ENCODE measurements at places on chromosomes 3 and 15.

DNA sequence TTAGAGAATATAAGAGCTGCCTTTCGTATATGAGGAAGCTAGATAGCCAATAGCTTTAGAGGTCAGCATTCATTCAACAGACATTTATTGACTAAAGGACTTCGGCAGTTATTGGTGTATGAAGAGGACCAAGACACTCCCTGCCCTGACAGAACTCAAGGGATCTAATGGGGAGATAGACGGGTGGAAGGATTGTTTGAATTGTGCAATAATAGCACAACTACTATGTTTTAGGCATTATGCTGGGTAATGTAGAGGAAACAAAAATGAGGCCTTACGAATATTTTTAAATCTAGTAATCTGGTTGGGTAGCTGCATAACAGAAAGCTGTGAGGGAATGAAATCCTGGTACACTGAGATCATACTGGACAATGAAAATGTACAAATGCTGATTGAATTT is 5.0 kb downstream of the LRCH3 start:
- no peak for DNase-seq

- DNase-seq = no peak
Measured at GRCh38 chr3:58837141-58837843, 170.7 kb upstream of the FAM3D start.

GRCh38 chr3:62128051-62128450 is 245.3 kb downstream of the FEZF2 start:
- DNase-seq = no peak

- no peak for DNase-seq
Measured at GRCh38 chr3:108171106-108171505, 51.1 kb downstream of the IFT57 start.

DNA sequence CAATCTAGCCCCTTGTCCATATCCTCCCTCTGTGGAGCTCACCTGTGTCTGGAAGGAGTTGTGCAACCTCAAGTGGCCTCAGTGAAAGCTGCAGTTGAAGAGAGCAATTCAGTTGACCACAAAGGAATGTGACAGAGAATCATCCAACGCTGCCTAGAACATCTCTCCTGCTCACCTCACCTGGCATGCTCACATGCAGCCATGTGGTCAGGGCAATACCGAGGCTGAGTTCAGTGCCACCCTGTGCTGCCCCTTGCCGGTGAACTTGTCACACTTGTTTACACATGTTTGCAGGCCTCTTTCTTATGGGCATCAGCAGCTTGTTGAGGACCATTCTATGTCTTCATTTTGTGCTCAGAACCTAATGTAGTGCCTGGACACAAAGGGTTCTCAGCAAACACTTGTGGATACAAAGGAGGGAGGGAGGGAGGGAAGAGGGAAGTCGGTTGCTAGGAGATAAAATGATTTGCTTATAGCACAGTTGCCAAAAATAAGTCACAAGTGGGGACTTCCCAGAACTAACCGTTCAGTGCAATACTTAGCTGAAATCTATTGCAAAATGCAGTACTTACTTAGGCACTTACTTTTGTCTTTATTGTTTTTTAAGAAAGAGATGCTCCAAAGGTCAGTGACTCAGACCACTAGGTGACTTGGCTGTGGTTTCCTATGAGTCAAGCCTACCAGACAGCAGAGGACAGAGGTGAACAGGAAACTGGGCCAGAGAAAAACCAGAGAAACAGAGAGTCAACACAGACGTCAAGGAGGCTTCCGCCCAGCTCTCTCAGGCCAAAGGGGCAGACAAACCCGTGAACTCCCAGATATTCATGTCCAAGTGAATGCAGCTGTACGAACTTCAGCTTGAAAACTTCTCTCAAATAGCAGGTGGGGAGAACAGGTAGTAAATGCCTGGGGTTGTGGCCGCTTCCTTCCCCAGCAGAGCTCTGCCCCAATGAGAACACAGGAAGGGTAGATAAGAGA is 227.8 kb upstream of the CTNNB1 start:
- no peak for DNase-seq

DNA sequence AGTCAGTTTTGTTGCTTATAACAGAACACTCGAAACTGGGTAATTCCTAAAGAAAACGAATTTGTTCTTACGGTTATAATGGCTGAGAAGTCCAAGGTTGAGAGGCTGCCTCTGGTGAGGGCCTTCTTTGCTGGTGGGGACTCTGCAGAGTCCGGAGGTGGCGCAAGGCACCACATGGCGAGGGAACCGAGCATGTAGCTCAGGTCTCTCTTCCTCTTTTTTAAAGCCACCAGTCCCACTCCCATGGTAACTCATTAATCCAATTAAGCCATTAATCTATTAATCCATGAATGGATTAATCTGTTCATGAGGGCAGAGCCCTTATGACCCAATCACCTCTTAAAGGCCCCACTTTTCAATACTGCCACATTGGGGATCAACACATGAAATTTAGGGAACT is 50.0 kb downstream of the ROPN1B start:
- DNase-seq = no peak

DNA sequence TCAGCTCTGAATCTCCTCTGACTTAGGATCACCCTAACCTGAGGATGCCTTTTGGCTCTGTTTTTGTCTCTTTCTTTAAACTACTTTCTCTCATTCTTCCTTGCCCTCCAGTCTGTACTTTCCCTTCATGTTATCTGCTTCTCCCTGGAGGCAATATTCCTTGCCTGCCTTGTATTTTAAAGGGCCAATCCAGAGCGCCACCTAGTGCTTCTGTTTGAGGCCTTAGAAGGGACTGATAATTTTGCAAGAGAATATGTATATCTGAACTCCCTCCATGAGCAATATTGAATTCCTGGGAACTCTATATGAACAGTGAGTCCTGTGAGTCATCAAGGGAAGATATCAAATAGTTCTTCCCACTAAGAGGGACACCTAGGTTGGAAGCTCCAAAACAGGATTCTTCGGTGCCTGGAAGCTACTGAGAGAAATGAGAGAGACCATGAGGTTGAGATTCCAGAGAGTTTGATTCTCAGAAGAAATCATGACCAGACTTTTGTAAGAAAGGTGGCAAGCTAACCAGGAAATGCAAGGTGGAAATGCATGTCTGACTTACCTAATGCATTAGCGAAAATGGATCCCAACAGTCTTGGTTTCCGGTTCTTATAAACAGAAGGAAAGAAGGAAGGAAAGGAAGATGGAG is 203.8 kb upstream of the CD96 start:
- peak; percentile 4 for DNase-seq

DNA sequence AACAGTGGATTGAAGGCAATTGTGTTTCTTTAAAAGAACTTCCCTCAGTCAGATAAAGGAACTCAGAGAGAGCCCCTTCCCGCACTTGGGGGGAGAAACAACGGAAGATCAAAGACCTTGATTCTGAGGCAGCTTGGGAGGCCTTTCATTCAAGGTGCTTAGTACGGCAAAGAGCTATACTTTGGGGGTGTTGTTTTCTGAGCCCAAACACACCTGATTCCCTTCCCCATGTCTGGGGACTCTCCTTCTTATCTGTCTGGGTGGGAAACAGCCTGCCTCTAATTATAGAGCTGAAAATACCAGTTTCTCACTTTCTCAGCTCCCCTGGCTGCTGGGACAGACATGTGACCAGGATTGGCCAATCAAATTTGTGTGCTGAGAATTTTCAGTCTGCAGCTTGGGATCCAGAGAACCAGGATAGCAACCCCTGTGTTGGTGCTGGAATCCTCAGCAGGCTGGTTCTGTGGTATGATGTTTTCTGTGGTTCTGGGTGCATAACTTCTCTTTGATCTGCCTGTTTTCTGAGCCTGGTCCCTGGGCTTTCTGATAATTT is 19.4 kb upstream of the IQCF6 start:
- DNase-seq = no peak

- DNase-seq = no peak
Measured at GRCh38 chr3:152305075-152305474, 36.3 kb downstream of the MBNL1 start.

GRCh38 chr15:58307313-58307961 is 124.4 kb upstream of the LIPC start:
- DNase-seq = no peak

GRCh38 chr3:39264053-39264452 is 15.8 kb downstream of the CX3CR1 start:
- no peak for DNase-seq

DNA sequence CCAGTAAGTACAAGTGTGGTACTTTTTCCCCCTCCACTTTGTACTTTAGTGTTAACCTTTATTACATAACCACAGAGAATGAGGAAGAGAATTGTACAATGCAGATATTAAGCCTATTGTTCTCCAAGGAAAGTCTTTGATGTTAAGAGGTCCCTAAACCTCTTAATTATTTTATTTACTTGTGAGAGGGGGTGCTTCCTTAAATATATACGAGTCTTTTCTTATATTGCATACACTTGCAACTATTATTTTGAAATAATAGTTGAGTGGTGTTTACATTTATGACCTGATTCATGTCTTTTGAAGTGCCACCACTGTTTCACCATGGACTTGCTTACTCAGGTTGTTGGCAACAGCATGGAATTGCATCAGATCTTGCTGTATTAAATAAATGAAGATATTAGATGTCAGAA is 10.1 kb downstream of the USP3 start:
- DNase-seq = no peak

DNA sequence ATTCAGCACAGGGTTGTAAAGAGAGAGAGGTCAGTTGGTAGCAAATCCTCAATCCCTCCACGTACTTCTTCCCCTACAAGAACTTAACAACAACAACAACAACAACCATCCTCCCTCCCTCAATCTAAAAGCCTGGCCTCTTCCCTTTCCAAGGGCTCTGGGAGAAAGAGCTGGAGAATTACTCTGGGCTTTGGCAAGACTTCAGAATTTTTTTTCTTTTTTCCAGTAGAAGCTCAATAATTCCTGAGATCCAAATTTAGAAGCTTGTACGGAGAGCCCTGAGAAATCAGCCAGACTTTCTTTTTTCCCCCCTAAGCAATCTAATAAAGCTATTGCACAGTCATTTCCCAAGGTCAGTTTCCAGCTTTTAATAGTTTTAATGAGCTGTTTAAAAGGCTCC is 95.8 kb upstream of the CACNA2D3 start:
- no peak for DNase-seq

- no peak for DNase-seq
Measured at GRCh38 chr3:64213962-64214379, 11.3 kb downstream of the PRICKLE2 start.

GRCh38 chr3:136938334-136938733 is 19.4 kb upstream of the IL20RB start:
- no peak for DNase-seq

DNA sequence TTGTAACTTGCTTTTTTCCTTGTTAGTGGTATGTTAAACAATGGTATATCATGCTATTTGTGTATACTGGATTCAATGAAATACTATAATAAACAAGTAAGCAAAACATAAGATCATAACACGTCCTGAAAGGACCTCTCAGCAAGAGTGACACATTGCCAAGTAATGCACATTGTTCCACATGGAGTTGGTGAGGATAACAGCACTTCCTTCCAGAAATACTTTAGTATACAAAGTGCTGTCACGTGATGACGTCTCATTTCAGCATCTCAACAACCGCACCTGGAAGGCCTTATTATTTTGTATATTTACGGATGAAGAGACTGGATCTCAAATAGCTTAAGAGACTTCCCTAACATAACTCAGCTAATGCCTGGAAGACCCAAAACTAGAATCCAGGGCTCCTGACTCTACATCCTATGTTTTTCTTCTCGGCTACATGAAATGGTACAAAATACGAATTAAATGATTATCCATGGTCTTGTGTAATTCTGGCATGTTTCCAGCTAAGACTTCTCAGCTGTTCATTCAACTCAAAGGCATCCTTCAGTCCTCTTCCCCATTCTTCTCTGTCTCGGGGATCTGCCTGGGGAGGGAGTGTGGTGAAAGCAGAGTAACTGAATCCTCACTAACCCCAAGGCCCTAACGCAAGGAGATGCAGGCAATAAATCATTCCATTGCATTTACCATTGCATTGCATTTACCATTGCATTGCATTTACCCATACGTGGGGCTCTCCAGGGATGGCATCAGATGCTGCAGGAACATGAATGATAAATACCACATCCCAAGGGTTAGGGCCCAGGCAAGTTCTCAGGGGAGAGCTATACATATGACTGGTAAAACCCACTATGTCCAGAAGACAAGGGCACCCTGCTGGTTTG is 79.2 kb downstream of the LIPC start:
- DNase-seq = no peak

GRCh38 chr15:67897646-67898339 is 57.9 kb upstream of the RNU6-1 start:
- no peak for DNase-seq

Measured in stimulated activated naive CD4-positive, alpha-beta T cell treated with Interleukin-2 at 50 U/mL for 16 hours (primary cell).